Ureter (tissue), 1 donor: ENCODE measurements at places on chromosomes 16 and 17. TPM values are rescaled to one million over a fixed set of nuclear protein-coding genes. Genes with fewer than 3 reads are reported as not detected.

The MYH2 gene
- total RNA-seq, result 0.78 TPM

The CDC6 gene
- total RNA-seq, result 3.1 TPM

The TAC4 gene
- total RNA-seq, result not detected

The PRPSAP2 gene
- total RNA-seq, result 40.7 TPM

The DRC3 gene
- 2.0 TPM for total RNA-seq

The HS3ST6 gene
- 12.9 TPM for total RNA-seq

The AOC2 gene
- total RNA-seq, result 3.6 TPM

- DNase-seq, result no peak
These were observed 262.7 kb upstream of the KCNJ16 start for GRCh38 chr17:69812240-69812837.

GRCh38 chr17:27282054-27282551 is 11.8 kb upstream of the WSB1 start:
- DNase-seq, result no peak

DNA sequence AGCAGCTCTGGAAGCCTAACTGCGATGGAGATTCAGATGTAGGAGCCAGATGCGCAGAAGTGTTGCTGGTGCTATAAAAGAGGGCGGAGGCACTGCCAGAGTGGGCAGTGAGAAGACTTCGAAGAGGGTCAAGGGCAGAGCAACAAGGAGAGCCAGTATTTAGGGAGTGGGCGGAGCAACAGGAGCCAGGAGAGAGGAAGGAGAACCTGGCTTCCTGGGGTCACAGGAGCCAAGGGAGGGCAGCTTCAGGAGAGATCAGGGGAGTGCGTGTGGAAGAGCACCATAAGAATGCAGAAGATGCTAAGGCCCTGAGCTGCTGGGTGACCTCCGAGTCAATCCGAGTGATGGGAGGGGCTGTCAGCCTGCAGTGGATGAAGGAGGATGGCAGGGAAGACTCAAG is 14.4 kb upstream of the MRPS23 start:
- DNase-seq, result no peak

- no peak for DNase-seq
These were observed 3.0 kb upstream of the QPRT start for GRCh38 chr16:29675811-29676643.

- DNase-seq, result no peak
These were observed 115.4 kb upstream of the GNAO1 start for GRCh38 chr16:56075732-56076388.

DNA sequence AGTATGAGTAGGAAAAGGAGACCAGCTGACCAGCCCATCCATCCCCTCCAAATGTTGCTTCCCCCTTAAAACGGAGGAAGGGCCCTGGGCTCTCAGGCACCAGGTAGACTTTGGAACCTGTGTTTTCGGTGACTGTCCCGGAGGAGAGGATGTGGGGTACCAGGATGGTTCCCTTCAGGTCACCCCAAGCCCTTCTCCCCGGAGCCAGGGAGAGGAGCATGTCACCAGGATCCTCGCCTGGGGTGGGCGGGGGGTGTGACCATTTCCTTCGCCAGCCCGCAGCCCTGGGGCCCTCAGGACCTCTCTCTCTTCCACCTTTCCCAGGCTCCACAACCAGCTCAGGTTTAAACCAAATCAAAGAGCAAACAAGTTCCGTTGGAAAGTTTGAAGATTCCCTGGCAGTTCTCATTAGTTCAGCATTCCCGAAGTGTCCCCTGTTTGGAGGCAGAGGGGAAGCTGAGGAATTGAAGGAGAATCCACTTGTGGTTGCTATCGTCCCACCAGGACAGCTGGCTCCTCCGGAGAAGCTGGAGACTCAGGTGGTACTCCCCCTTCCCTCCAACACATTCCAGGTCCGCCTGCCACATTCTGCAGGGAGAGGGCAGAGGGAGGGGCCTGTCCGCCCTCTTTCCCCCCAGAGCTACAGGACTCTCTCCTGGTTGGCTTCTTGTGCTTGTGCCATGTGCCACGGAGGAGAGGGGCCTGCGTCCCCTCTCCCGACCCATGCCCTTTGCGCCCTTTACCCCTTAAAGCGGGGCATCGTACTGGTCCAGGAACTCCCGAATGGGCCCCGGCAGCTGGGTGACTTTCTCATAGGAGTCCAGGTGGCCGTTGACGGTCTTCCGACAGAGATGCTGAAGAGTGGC is 2.0 kb downstream of the SOCS3 start:
- no peak for DNase-seq

DNA sequence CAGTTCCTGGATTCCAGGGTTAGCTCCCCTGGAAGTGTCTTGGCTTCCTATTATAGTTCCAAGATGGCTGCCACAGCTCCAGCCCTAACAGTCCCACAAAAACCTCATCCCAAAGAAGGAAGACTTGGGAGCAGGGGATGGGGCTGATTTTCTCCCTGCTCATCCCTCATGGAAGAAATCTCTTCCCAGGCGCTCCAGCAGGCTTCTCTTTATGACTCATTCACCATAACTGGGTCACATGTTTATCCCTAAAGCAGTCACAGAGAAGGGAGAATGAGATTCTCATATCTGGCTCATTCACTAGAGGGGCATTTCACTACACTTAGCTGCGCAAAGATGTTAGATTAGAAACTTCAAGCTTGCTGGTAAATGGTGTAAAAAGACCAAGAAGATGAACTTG is 206.5 kb upstream of the IRX3 start:
- DNase-seq, result no peak

- DNase-seq, result no peak
These were observed 16.0 kb downstream of the APPBP2 start for GRCh38 chr17:60510031-60510430.
